ENCODE measurements at places on chromosomes 1 and 21.

DNA sequence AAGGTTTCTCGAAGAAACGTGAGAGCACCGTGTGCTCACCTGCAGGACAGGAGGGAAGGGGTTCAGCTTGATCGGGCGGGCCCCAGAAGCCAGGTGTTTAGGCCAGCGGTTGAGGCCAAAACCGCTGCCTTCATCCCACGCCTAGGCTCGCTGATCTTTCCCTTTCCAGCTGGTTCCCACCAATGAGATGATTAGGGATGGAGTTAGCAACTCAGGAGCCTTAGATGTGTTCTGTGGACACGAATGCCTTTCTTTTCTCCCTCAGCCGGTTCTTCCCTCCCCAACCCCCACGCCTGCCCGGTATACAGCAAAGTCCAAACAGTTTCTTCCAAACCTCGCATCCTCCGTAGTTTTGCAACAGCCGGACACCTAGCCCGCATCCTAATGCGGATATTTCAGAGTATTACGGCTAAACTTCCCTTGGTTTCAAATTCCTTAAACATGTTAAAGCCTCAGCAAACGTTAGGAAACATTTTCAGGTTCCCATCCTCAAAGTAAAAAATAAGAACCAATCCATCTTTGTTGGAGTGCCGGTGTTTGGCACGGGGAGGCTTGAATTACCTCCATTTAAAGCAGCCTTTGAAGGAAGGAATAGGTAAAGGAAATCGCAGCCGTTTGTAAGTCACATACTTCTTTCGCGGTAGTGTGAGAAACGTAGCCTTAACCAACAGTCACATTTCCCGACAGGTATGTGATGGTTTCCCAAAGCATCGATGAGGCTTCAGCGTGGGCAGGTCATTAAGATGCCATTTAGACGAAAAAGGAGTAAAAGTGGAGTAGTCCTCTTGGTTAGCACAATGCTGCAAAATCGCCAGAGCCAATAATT, 1.1 kb downstream of the LRRC8C start:
- DNase-seq = peak; percentile 29

- no peak for DNase-seq
Observed at GRCh38 chr1:16978567-16979474, 1.6 kb downstream of the MFAP2 start.

- peak; percentile 76 for DNase-seq
Observed at GRCh38 chr21:42423197-42423675, 19.5 kb downstream of the UBASH3A start.

DNA sequence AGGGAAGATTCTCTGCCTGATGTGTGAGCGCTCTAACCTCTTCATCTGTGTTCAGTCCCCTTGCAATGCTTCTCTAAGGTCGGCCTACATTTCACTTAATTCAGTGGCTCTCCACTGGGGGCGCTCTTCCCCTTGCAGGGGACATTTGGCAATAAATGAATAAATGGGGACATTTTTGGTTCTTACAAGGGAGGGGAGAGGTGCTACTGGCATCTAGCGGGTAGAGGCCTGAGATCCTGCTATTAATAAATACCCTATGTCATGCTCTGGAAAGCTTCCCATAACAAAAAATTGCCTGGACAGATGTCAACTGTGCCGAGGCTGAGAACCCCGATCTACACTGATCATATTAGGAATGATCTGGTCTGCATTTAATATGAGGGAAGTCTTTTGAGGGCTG, 25.9 kb upstream of the DNAJC11 start:
- peak; percentile 62 for DNase-seq

- no peak for DNase-seq
Observed at GRCh38 chr1:9440763-9441194, 98.5 kb upstream of the SLC25A33 start.

Data from DND-41 (cell line).